HFFc6 (cell line): ENCODE measurements at places on chromosomes 1 and 21.

DNA sequence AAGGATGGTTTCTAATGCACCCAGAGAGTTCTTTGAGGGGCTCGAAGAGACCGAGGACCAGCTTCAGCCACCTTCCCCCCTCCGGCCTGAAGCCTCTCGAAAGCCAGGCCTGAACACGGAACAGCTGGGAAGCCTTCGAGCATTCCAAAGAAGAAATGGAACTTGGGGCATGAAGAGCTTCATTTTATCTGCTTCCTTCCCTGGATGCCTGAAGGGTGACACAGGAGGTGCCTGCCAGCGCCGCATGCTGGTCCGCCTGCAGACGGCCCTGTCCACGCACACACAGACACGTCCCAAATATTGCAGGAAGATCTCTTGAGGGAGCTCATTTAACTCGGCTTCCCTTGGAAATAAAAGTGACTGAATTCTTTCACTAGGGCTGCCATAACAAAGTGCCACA, 73.7 kb downstream of the TOMM20 start:
- no peak for DNase-seq

- no peak for DNase-seq
Observed at GRCh38 chr21:35097525-35097924, 48.4 kb upstream of the RUNX1 start.

DNA sequence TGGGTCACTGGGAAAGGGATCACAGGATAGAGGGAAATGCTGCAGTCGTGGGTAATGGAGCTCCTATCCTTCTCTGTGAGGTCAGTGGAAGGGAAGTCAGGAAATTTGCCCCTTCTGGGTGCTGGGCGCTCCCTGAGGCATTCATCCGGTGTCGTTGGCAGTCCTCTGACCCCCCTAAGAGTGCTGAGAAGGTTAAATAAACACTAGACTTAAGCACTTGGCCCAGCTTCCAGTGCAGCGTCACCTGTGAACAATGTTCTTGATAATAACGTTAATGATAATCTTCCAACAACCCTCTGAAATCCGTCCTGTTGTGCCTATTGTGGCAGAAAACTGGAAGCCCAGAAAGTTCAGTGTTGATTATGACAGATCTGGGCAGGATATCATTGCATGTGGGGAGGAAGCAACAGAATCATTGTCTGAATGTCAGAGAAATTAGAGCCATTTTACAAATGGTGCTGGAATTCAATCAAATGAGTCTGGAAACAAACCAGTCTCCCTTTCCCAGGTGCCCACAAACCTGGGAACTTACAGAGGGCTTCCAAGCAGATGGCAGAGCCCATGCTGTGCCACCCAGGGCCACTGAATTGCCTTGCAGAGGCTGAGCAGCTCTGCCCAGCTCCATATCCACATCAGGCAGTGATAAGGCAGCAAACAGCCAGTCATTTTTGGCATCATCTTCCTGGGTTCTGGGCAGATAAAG, 216.8 kb downstream of the KAZN start:
- DNase-seq, result no peak

- DNase-seq, result peak; percentile 6
Observed at GRCh38 chr21:35349376-35350080, 300.4 kb upstream of the RUNX1 start.

DNA sequence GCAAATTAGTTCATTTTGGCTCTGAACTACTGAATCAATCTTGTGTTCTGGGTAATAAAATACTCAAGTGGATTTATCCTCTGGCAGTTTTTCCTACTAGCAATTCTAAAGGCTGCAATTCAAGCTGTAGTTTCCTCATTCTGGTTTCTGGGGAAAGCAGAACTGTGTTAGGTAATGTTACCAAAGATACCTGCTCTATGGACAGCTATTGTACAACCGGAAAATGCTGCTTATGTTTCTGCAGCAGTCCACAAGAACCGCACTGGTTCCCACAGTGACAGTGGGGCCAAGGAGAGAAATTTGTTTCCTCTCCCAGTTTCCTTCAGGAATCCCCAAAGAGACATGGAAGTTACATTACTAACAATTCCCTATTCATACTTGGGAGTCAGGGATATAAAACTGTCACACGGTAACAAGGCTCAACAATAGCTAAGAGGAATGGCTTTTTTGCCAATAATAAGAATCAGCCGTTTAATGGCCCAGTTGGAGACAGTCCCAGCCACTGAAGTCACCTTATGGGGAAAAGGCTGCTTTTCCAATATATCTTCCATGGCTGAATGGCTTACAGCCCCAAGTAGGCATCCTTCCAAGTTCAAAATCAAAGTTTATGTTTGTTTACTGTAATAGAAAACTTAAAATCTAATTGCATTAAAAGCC, 52.6 kb downstream of the PCNX2 start:
- no peak for DNase-seq

DNA sequence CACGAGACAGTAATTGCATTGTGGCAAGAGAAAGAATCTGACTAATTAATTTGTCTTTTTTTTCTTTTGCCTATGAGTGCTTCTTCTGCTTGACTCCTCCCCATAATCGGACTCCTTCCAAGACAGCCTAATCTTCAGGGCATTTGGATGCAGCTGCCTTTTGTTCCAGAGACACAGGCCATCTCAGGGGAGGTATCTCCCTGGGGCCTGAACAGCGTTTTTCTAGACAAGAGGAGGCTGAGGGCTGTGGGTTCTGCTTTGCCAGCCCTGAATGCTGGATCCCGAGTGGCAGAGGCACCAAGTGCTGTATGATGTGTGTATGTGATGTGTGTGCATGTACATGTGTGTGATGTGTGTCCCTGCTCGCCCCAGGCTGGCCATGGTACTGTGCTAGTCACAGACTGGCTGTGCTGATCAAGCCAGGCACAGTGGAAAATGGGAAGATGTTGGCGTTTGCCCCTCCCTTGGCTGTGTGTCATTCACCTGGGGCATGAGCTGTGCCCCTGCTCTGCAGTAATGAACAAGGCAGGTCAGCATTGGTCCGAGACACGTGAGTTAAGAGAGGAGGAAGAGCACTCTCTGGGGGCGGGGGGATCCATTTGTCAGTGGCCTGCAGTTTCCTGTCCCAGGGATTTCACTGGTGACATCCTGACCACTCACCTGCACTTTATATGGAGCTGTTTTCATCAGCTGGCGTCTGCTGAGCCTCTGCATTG, 77.2 kb downstream of the ADARB1 start:
- DNase-seq, result no peak

- DNase-seq, result peak; percentile 87
Observed at GRCh38 chr21:45136927-45137611, 62.7 kb downstream of the ADARB1 start.

DNA sequence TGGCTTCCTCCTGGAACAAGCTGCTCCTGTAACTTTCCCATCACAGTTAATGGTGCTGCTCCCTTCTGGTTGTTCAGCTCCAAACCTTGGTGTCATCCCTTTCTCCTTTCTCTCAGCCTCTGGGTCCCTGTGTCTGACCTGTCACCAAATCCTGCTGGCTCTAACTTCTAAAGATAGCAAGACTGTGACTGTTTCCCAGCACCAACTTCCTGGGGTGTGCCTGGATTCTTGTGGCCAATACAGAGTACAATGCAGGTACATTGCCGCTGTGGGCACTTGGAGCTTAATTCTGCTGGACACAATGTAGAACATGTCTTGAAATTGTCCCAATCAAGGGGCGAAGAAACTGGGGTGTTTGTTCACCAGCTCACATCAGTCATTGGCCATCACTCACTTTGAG, 156.7 kb upstream of the CSF3R start:
- DNase-seq, result no peak

DNA sequence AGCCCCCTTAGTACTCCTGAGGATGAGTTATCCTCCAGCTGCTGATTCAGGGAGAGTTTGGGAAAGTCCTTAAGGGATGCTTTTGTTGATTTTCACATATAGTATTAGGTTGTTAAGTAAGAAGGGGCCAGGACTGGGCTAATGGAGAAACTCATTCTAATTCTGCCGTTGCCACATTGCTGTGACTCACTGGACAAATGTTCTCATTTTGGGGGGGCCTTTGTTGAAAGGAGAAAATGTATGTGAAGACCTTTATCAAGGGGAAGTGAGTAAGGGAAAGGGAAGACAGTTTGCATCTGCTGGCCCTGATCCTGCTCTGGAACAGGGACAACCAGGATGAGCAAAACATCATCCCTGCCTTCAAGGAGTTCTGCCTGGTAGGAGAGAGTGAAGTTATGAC, 123.2 kb upstream of the FGGY start:
- peak; percentile 71 for DNase-seq

GRCh38 chr1:228236744-228237143, 28.9 kb downstream of the OBSCN start:
- DNase-seq, result peak; percentile 40

- DNase-seq, result no peak
Observed at GRCh38 chr1:93353286-93353685, 7.6 kb downstream of the DR1 start.
